ENCODE measurements at places on chromosomes 7 and 10.
A peak's percentile ranks its signal among the peaks of the same experiment; 100 is the strongest.

GRCh38 chr7:17674943-17675608, 265.2 kb downstream of the SNX13 start:
- DNase-seq: no peak

DNA sequence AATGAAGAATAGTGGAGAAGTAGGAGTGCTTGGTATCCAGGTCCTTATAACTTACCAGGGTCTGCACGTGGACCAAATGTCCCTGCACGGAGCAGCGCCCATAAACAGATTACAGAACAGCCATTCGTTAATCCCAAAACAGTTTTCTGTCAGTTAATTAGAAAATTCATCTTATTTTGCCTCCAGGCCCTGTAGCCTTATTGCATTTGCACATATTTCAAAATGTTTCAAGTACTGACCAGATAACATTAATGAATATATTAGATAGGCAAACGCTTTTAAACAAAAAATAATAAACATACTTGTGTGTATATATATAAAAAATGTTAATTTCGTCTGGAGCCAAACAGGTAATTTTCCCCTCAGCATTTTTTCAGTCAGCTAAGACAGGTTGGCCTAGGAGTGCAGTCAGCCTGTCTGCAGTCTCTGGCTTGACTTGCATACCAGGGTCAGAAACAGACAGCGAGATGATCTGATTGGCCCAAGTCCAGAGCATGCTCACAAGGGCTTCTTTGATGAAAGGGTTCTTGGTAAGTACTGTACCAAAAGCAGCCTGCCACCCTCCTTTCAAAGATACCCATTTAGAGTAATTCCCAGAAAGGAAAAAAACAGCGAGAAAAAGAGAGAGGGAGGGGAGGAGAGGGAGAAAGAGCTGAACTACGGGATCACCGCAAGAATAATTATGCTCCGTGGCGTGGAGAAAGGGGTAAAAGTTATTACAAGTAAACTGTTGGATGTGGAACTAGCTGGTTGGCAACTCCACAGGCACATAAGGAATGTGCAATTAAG, 194.4 kb upstream of the TCF7L2 start:
- no peak for DNase-seq

GRCh38 chr7:44067064-44067951, 1.9 kb upstream of the PGAM2 start:
- DNase-seq: no peak

GRCh38 chr10:26437637-26438461, at the start of gene APBB1IP:
Gene APBB1IP, plus strand, starts transcription at chr10:26438341. Its CDS starts 53,986 bp downstream, at chr10:26492327.
- DNase-seq: peak; percentile 50

GRCh38 chr10:89750441-89750840, 49.1 kb downstream of the KIF20B start:
- no peak for DNase-seq

- DNase-seq: no peak
These were observed 154.4 kb downstream of the PRKAG2 start for GRCh38 chr7:151722533-151722932.

DNA sequence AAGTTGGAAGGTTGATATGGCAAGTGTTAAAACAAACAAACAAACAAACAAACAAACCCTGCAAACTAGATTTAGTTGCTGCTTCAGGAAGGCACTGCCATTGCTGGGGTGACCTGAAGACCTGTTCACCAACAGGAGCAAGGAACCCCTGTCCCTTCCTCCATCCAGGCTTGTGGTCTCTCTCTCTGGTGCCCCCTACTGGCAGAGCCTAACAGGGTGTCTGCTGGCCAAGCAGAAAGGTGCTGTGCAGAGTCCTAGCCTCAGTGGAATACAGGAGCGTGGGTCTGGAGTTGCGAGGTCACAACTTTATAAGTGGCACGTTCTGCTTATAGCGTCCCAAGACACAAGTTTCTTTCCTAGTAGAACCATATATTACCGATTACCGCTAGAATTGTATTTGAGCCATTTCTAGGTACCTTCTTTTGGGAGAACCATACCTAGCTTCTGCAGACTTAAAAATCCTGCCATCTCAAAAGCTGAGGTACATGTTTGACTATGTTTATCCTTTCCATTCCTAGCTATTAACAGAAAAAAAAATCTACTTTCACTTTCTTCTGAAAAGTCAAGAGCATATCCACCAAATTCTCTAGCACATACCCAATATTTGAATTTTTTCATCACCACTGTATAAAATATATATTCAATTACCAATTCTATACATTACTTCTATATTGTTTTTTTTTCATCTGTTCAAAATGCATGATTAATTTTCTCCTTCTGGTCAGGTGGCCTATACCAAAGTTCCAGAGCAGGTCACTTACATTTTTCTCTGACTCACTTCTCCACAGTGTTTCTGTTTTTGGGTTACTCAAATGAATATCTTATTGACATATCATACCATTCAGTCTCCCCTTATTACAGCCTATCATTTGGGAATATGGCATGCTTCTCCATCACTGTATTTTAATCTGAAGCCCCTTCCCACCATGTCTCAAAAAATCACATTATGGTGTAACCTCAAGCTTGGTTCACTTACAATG, 29.1 kb upstream of the CALD1 start:
- DNase-seq: peak; percentile 21

- no peak for DNase-seq
These were observed 295.6 kb downstream of the FGFR2 start for GRCh38 chr10:121302541-121303180.

DNA sequence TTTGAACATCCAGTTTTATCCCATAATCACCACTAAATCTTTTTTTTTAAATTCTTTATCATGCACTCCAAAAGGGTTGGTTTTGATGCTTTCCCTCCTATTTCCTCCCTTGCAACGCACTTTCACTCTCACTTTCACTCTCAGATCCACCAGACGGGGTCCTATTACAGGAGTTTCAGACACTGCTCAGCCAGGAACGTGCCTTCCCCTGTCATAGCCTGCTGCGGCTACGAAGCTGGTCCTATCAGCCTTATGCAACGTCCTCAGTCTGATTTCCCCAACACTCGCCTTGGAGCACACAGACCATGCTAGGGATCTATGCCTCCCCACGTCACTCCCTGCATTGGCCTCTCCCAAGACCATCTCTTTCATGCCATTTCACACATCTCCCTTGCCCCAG, 23.4 kb downstream of the ZPBP start:
- DNase-seq: no peak

DNA sequence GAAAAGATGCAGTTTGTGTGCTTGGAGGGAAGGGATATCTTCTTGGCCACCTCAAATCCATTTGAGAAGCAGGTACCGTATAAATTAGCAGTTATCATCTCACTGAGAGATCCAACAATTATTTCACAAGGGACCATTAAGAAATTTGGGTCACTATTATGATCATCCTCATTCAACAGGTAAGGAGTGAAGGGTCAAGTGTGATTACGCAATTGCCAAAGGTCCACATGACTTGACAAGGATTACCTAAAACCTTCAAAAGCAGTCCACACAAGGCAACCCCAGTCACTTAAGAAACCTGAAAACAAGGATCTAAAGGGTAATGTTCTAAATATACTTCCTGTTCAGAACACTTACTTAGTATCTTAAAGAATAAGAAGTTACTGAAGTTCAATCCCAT, 27.4 kb downstream of the CCDC6 start:
- DNase-seq: no peak

DNA sequence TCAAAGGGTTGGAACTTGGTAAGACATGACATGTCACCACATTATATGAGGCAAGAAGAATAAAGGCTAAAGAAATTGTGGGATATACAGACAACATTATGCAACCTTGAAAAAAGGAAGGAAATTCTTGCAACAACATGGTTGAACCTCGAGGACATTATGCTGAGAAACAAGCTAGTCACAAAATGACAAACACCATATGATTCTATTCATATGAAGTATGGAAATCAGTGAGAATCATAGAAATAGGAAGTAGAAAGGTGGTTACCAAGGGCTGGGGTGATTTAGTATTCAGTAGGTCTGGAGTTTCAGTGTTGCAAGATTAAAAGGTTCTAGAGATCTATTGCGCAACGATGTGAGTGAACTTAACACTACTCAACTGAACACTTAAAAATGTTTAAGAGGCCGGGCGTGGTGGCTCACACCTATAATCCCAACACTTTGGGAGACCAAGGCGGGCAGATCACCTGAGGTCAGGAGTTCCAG, 126.9 kb upstream of the TBX20 start:
- DNase-seq: no peak

DNA sequence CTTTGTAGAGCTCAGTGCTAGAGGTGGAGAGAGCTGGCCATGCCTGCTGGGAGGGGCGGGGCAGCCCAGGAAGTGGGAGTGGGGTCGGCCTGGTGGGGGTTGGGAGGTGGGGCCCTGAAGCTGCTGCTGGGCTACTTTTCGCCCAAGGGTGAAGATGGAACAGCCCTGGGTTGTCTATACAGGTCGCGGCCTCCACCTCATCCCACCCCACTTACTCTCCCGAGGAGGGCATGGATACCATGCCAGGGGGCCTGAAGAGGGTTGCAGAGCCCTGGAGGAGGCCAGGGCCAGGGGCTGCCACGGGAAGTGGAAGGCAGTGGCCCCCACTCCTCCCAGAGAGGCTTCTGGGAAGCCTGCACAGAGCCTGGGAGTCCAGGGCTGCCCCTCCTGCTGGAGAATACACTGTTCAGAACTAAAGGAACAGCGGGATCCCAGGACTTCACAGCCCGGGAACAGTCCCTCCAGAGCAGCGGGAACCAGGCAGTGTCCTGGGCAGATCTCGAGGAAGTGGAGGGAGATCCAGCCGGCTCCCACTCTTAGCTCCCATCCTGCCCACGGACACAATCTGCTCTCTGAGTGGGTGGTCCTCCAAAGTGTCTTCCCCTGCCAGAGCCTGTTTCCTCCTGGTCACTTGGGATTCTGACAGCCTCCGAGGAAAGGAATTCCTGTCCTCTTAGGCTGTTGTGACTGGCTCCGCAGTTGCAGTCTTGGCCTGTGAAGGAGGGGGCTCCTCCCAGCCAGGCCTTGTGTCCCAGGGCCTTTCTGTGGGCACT, 23.5 kb downstream of the MAT1A start:
- DNase-seq: no peak

- no peak for DNase-seq
These were observed 45.9 kb upstream of the KLF6 start for GRCh38 chr10:3830946-3831345.

DNA sequence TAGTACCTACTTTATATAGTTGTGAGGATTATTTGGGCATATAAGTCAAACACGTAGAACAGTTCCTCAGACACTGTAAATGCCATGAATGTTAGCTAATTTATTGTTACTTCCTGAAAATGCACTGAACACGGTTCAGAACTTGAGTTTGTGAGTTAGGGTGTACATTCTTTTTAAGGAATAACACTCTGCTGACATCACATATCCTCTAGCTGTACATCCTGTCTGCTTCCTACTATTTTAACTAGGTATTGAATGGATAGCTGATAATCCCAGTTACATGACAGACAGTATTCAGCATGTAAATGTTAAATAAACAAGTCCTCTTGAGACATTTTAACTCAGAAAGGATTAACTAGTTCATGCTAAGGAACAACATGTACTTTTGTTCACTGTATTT, 16.0 kb downstream of the SAMD8 start:
- DNase-seq: no peak

- no peak for DNase-seq
These were observed 214.6 kb downstream of the PTEN start for GRCh38 chr10:88077977-88078376.

DNA sequence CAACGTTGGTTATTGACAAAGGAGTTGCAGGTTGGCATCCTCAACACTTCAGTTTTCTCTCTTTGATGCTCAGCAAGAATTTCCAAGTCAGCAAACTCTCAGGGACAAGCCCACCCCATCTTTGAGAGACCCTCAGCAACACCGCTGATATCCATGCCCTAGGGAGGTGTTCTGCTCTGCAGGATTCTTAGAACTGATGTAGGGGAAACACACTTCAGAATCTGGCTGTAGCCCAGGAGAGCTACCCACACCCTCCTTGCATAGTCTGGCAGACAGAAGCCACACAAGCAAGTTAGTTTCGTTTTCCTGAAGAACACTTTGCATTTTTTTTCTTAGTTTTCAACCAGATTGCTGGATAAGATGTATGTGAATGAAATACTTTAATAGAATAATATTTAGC, 822 bp downstream of the SAMD9L start:
- DNase-seq: peak; percentile 36

DNA sequence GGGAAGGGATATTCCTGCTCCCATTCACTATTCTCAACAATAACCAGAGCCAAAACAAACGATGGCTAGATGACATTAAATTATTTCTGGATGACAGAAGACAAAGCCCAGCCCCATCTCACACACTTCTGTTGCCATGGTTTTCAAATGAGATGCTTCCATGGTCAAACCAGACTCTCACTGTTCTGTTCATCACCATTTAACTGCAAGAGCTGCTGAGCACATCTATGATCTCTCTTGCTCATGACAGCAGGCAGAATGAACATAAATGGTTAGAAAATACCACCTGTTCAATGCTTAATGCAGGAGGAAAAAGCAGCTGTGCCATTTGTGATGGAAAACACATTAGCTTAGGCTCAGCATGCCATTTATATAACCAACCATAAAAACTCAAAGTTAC, 758.6 kb upstream of the ZWINT start:
- DNase-seq: no peak

DNA sequence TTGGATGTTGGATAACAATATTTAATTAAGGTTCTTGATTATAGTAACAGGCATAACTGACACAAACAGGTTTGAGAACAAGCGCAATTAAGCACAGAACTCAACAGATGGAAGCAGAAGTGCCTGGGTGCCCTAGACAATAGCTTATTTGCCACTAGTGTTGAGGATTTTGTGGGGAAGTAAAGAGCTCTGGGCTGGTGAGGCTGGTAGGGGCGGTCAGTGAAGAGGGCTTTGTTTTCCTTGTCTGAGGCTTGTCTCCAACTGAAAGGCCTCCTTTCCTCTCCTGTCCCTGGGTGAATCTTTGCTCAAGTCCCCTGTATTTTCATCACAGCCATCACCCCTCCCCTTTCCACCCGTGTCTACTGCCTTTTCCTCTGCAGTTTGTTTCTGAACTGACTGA, 104.6 kb downstream of the KAT6B start:
- no peak for DNase-seq

- no peak for DNase-seq
These were observed 9.5 kb upstream of the CYP3A4 start for GRCh38 chr7:99793443-99793842.

- no peak for DNase-seq
These were observed 18.3 kb upstream of the RALA start for GRCh38 chr7:39605087-39605486.

DNA sequence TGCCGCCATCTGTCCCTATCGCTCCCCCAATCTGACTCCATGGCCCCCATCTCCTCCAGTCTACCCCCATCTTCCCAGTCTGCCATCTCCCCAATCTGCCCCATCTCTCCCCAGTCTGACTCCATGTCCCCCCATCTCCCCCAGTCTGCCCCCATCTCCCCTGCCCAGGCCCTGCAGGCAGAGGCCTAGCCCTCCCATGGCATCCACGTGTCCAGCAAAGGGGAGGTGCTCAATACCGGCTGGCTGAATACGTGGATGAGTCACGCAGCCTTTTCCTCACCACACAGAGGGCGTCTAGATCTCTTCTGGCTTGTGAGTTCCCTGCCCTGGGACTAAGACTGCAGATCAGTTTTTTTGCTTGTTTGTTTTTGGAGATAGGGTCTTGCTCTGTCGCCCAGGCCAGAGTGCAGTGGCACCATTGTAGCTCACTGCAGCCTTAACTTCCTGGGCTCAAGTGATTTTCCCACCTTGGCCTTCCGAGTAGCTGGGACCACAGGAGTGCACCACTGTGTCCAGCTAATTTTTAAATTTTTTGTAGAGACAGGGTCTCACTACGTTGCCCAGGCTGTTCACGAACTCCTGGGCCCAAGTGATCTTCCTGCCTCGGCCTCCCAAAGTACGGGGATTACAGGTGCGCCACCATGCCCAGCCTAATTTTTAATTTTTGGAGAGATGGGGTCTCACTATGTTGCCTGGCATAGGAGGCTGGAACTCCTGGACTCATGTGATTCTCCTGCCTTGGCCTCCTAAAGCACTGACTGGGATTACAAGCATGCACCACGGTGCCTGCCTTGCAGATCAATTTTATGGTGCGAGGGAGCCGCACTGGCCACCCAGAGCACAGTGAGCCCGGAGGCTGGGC, 15.3 kb upstream of the GPR146 start:
- DNase-seq: peak; percentile 73
